ENCODE measurements at places on chromosomes 7 and 10. TPM values are rescaled to one million over a fixed set of nuclear protein-coding genes. Genes with fewer than 3 reads are reported as not detected.

NANOS1 gene
- total RNA-seq: 2.2 TPM

VGF gene
- total RNA-seq: 22.7 TPM

GSTO1 gene
- total RNA-seq: 286 TPM

GHRHR gene
- not detected for total RNA-seq

SPDYE3 gene
- total RNA-seq: not detected

FZD1 gene
- total RNA-seq: 2.5 TPM

MRLN gene
- total RNA-seq: not detected

AGMO gene
- total RNA-seq: 0.68 TPM

TMEM213 gene
- not detected for total RNA-seq

TRIM8 gene
- 48.6 TPM for total RNA-seq

GTPBP4 gene
- total RNA-seq: 101 TPM

FGFBP3 gene
- total RNA-seq: 2.3 TPM

NKX1-2 gene
- total RNA-seq: not detected

STK32C gene
- 34.8 TPM for total RNA-seq

CFAP46 gene
- 1.0 TPM for total RNA-seq

THSD7A gene
- total RNA-seq: 2.4 TPM

GIMAP2 gene
- not detected for total RNA-seq

NHLRC2 gene
- total RNA-seq: 7.0 TPM

HIF1AN gene
- total RNA-seq: 14.7 TPM

AZGP1 gene
- not detected for total RNA-seq

GNGT1 gene
- total RNA-seq: not detected

OPN4 gene
- total RNA-seq: not detected

CACNB2 gene
- total RNA-seq: not detected

KCNIP2 gene
- total RNA-seq: 0.73 TPM

DDC gene
- 1.6 TPM for total RNA-seq

TWNK gene
- 52.8 TPM for total RNA-seq

RRP12 gene
- 69.6 TPM for total RNA-seq

MMD2 gene
- total RNA-seq: not detected

MINDY3 gene
- total RNA-seq: 15.6 TPM

PODXL gene
- 55.4 TPM for total RNA-seq

RGR gene
- not detected for total RNA-seq

OR2A42 gene
- total RNA-seq: not detected

PRKG1 gene
- total RNA-seq: not detected

TSPAN33 gene
- 6.5 TPM for total RNA-seq

LEP gene
- total RNA-seq: not detected

CFAP69 gene
- 1.6 TPM for total RNA-seq

SFRP4 gene
- total RNA-seq: 4.2 TPM

FFAR4 gene
- total RNA-seq: 0.27 TPM

IFIT1B gene
- not detected for total RNA-seq

H2BK1 gene
- total RNA-seq: not detected

PLXDC2 gene
- 0.04 TPM for total RNA-seq

NPM3 gene
- total RNA-seq: 127 TPM

CNNM1 gene
- 21.1 TPM for total RNA-seq

SRRM3 gene
- total RNA-seq: 5.6 TPM

RNF133 gene
- total RNA-seq: not detected

POLR2J gene
- total RNA-seq: 108 TPM

FOXP2 gene
- not detected for total RNA-seq

MNX1 gene
- 5.3 TPM for total RNA-seq

GSDME gene
- 32.0 TPM for total RNA-seq

CALHM2 gene
- total RNA-seq: 5.5 TPM

C7orf57 gene
- 0.37 TPM for total RNA-seq

GDF2 gene
- not detected for total RNA-seq

PTF1A gene
- not detected for total RNA-seq

SFTPA2 gene
- not detected for total RNA-seq

FBXO24 gene
- total RNA-seq: 0.14 TPM

CXCL12 gene
- total RNA-seq: 0.13 TPM

SCRN1 gene
- 56.3 TPM for total RNA-seq

NUTM2E gene
- 0.52 TPM for total RNA-seq
